ENCODE measurements at places on chromosomes 13 and 19.
A peak's percentile ranks its signal among the peaks of the same experiment; 100 is the strongest.

GRCh38 chr19:50829801-50830200 lies 3.6 kb downstream of the KLK15 start:
- no peak for DNase-seq

DNA sequence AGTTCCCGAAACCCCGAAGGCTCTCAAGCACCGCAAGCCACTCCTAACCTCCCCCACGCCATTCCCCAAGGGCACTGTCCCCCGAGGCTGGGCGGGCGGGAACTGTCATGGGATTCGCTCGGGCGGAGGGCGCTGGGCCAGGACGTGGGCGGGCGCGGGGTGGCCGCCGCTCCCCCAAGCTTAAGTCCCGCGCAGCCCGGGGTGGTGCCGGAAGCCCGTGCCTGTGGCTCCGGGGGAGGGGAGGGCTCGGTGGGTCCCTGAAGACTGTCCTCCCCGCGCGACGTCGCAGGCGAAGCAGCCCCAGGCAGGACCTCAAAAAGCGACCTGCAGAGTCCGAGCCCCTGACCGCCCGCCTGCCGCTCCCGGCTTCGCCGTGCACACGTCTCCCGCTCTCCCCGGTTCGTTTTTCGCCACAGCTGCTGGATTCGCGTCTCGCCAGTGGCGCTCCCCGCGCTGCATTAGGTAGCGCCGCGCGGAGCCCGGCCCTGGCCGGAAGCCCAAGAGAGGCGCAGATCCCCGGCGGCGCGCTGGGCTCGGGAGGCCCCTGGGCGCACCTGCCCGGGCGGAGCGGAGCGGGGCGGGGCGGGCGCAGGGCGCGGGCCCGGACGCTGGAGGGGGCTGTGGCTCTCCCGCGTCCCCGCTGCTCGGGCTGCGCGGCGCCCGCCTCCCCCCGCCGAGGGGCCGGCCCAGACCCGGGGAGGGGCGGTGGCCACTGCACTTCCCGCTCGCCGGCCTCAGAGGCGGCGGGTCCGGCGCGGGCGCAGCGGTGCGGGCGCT lies at the start of gene FARP1:
FARP1 (plus strand) TSS at position 715 of the 777 bp plus-strand sequence. CDS start 70,149 bp downstream, outside the sequence.
- peak; percentile 96 for DNase-seq

DNA sequence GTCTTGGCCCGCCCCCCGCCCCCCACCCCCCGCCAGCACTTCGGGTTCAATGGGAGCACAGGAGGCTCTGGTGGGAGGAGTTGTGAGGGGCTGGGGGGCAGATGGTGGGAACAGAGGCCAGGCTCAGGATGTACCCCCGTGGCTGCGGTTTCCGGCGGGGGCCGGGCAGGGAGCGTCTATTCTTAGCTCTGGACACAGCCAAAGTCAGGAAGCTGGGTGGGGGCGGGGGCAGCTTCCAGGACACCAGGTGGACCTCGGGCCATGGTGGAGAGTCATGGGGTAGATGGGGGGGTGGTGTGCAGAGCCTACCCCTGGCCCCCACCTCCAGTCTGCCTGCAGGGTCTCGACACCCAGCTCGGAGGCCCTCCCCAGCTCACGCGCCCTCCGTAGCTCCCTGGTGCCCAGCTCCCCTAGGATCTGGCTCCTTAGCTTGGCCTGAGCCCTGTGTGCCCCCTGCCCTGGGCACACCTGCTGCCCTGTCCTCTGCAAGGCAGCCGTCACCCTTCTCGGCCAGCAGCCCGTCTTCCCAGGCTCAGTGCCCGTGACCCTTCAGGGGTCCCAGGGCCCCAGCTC lies 2.2 kb upstream of the TBXA2R start:
- no peak for DNase-seq

- DNase-seq: no peak
Measured at GRCh38 chr13:30918662-30919405, 12.8 kb downstream of the MEDAG start.

- DNase-seq: no peak
Measured at GRCh38 chr19:41111750-41112295, 2.4 kb upstream of the CYP2F1 start.

DNA sequence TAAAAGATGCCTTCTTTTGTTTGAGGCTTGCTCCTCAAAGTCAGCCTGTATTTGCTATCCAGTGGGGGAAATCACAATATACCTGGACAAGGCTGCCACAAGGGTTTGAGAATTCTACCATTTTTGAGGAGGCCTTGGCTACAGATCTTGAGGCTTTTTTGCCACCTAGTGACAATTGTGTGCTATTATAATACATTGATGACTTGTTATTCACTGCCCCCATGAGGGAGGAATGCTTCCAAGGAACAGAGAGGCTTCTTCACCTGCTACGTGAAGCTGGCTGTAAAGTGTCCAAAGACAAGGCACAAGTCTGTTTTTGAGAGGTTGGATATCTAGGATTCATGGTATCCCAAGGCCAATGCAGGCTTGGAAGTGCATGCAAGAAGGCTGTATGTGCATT lies 72.5 kb downstream of the ZNF708 start:
- no peak for DNase-seq

DNA sequence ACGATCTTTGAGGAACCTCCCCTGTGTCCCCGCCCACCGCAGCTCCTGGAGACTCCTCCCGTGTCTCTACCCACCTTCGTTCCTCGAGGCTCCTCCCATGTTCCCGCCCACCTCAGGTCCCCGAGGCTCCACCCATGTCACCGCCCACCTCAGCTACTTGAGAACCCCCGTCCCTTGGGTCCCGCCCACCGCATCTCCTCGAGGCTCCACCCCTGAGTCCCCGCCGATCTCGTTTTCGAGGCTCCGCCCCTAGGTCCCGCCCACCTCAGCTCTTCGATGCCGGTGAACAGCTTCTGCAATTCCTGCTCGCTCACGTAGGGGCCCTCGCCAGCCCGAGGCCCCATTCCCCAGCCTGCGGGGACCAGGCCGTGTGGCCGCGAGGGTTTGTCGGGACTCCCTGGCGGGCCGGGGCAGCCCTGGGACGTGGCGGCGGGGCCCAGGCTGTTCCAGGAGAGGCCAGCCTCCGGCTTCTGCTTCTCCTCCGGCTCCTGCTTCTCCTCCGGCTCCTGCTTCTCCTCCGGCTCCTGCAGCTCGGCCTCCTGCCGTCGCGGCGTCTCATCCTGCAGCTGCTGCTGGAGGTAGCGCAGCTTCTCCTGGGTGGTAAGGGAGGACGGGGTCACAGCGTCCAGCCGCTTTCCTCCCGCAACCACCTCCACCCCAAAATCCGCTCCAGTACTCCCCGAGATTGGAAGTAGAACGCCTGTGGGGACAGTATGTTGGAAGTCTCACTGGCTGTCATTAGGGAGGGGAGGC lies 16.7 kb downstream of the TSKS start:
- peak; percentile 59 for DNase-seq

DNA sequence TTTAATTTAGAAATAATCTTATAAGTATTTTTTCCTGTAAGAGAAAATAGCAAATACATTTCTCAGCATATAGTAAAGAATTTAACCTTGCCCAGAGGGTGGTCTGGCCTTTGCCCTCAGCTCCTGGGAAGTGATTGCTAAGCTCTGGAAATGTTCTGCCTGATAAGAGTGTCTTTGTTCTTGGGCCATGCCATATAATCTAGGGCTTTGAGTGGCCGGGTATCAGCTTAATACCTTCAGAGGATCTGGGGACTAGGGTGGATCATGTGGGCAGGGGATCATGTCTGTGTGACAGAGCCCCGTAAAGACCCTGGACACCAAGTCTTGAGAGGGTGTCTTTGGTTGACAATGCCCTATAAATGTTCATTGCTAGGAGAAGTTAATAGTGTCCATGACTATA lies 1032.4 kb upstream of the MIR17HG start:
- DNase-seq: peak; percentile 58

GRCh38 chr19:57269515-57270250 lies 10.6 kb upstream of the ZNF460 start:
- DNase-seq: no peak

- no peak for DNase-seq
Measured at GRCh38 chr13:97648171-97648880, 214.4 kb downstream of the RAP2A start.

Measured in Caco-2 (cell line).